ENCODE measurements at places on chromosomes 7 and 10.

- no peak for DNase-seq
These were observed 130.4 kb upstream of the AUTS2 start for GRCh38 chr7:69467826-69468225.

DNA sequence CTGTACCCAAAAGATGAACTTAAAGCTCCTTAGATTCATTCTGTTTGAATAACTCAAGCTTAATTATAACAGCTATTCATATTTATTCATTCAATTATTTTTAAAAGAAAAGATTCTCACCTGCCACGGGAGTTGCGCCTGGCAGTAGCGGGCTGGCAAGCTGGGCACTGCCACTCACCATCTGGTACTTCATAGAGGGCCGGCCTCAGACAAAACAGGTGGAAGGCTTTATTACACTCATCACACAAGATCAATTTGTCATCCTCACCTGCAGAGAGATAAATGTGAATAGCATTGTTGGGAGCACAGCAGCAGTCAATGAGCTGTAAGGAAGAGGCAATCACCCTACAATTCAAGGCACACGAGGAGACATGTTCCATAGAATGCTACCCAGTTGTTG lies 15.8 kb downstream of the FZD9 start:
- DNase-seq, result no peak

DNA sequence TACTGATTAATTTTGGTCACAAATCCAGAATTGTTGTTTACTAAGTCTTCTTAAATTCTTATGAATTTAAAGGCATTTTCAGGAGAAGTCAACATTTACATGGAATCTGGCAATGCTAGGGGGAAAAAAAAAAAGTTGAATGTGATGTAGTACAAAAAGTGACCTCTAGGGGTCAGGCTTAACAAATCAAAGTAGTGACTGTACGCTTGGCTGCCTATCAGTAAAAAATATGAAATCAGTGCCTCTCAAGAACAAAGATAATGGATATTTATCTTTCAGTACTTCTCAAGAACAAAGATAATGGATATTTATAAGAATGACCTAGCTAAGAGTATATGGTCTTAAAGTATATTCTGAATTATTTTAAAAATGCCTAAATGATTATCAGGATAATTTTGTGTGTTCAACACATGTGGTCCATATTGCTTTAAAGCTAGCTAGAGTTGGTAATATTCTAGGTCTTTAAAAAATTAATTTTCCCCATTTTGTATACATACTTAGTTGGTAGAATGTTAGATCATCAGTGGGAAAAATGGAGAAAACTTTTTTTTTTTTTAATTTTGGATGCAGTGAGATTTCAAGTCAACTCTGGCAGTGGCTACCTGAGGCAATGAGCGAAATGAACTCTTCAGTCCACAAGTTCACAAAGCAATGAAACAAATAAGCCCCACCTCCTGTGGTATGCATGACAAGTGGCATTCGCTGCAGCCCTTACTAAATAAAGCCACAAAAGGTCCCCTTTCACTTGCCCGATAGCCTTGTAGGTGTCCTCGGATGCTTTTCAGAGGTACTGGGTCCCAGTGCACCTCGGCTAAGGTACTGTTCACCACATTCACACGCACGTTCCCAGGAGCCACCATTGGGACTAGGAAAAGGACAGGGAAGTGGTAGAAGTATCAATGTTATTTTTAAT lies 51.2 kb upstream of the LAMB4 start:
- DNase-seq, result no peak

DNA sequence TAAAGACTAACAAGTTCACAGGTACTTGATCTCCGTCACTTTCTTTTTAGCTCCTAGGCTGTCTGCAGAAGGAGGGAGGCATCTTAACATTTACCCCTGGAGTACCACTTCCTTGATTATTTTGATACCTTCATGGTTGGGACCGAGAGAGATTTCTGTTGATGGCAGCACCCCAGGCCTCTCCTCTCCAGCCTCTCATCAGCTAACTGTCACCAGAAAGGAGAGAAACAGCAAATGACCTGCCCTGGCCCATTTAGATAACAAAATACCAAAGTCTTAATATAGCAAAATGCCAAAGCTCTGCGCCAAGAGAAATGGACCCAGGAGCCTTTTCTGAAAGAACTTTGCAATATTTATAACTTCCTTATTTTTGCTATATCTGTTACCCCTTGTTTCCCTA lies 30.0 kb upstream of the KLHL7 start:
- no peak for DNase-seq

- DNase-seq, result no peak
These were observed 10.9 kb upstream of the BHLHA15 start for GRCh38 chr7:98200364-98200763.

- no peak for DNase-seq
These were observed 565.5 kb downstream of the PARD3 start for GRCh38 chr10:34249634-34250033.

DNA sequence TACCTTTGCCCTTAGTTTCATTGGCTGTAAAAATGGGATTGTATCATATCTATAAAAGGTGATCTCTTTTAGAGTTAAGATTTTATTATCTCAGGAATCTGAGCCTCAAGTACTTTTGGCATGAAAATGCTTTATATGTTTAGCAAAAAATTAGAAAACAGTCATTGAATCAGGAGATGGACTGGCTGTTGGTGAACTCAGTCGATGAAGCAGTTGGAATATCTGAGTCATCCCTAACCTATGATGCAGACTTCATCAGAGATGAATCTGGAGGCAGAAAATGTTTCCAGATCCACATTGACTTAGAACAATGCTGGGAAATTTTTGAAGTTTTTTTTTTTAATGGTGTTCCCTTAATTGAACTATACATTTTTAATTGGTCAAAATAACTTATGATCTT lies 228.5 kb downstream of the SLC25A13 start:
- DNase-seq, result no peak

DNA sequence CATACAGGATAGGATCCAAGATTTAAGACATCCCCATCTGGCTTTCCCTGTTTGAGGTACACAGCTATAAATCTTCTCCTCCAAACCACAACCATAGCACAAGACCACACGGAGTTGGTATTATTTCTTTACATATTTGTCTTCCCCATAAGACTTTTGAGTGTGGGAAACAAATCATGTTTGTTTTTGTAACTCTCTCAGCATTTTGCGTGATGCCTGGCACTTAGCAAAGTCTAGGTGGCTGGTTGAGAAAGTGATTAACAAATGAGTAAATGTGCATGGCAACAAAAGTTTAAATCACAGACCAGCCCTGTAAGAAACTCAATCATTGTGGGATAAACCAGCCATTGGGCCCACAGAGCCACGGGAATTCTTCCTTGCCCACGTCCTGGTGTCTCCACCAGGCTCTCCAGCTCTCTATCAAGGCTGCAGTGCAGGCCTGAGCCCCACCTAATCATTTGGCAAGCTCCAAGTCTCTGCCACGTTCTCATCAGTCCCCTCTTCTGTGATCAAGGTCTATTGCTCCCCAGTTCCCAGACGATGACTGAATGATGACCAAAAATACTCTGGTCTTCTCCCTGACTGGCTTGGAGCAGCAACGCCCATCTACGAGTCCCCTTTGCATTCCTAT lies 317.8 kb downstream of the TNS3 start:
- DNase-seq, result no peak

Data from stimulated activated CD8-positive, alpha-beta memory T cell treated with anti-CD3 and anti-CD28 coated beads, Interleukin-4, amount 100 ng/mL, for 1 hour (primary cell).